ENCODE measurements at places on chromosomes 3 and 15.

GRCh38 chr3:115217678-115218451 is 70.8 kb upstream of the ZBTB20 start:
- no peak for DNase-seq

DNA sequence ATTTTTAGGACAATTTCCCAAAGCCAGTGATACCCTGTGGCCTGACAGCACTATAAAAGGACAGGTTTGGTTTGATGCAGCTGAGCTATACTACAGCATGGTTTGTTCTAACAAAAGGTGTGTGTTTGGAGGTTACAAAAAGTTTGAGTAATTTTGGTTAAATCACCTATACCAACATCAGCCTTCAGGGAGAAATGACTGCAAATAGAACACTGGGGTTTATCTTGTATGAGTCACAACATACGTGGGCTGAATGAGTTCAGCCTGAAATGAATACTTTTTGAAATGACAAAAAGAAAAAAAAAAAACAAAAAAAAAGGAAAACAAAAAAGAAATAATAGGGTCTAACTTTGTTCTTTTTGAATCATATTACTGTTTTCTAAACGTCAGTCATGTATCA is 345.7 kb downstream of the CNTN3 start:
- no peak for DNase-seq

DNA sequence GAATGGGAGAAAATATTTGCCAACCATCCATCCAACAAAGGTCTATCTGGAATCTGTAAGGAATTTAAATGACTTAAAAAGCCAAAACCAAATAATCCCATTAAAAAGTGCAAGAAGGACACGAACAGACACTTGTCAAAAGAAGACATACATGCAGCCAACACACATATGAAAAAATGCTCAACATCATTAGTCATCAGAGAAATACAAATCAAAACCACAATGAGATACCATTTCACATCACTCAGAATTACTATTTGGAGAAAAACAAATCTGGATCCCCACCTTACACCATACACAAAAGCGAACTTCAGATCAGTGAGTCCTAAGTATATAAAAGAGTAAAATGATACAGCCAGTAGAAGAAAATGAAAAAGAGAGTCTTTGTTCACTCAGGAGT is 58.6 kb upstream of the MNS1 start:
- no peak for DNase-seq

DNA sequence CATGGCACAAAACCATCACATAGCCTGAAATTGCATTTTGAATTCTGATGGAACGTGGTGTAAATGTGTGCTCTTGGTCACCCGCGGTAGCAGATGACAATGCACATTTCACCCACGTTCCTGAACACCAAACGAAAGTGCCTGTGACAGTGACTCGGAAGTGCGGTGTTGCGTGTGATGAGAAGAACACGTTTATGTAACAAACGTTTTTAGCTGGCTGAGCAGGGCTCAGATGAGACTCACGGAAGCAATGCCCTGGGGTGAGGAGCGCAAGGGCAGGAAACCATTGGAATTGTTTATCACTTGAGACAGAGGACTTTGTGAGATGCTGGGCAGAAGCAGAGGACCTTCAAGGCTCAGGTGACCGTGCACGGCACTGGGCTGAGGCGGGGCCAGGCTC is 449.2 kb upstream of the CFAP20DC start:
- DNase-seq = no peak

DNA sequence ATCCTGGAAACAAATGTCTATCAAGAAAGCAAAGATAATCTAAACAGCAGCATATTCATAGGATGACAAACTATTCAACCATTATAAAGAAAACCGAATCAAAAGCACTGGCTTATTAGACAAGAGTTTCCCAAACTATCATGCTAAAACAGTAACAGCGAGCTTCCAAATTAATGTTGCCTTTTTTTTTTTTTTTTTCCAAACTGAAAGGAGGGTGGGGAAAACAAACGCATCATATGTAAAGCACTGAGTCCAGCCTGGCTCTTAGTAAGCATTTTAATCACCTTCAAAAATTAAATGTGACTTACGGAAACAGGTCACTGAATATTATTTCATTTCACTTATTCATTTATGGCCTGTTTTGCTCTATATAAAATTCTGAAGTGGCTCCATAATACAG is 2.3 kb downstream of the TJP1 start:
- no peak for DNase-seq

DNA sequence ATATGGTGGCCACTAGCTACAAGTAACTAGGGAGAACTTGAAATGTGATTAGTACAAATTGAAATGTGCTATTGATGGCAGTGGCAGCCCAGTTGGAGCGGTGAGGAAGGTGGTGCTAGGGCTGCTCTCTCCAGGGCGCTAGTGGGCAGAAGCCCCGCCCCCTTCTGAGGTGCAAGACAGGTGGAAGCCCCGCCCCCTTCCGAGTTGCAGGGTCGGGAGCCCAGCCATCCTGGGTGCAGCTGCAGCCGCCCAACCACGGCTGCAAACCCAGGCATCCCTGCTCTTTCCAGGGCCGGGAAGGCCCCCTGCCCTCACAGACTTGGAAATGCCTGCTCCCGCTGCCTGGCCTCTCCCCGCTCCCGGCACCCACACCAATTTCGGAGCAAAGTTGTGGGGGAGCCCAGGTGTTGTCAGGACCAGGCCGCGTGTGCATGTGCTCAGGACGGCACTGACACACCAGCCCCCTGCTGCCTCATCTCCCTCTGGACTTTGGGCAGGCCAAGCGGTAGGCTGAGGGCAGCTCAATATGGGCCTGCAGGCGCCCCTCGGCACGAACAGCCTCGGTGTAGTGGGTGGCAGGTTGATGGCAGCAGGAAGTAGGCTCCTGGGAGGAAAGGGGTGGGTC is 10.0 kb downstream of the ATR start:
- DNase-seq = no peak

- DNase-seq = no peak
Observed at GRCh38 chr3:37686220-37686619, 175.5 kb upstream of the CTDSPL start.

GRCh38 chr3:79032686-79033318 is 735.0 kb downstream of the ROBO1 start:
- DNase-seq = no peak

- DNase-seq = no peak
Observed at GRCh38 chr3:98172621-98173020, 6.1 kb downstream of the OR5H15 start.

DNA sequence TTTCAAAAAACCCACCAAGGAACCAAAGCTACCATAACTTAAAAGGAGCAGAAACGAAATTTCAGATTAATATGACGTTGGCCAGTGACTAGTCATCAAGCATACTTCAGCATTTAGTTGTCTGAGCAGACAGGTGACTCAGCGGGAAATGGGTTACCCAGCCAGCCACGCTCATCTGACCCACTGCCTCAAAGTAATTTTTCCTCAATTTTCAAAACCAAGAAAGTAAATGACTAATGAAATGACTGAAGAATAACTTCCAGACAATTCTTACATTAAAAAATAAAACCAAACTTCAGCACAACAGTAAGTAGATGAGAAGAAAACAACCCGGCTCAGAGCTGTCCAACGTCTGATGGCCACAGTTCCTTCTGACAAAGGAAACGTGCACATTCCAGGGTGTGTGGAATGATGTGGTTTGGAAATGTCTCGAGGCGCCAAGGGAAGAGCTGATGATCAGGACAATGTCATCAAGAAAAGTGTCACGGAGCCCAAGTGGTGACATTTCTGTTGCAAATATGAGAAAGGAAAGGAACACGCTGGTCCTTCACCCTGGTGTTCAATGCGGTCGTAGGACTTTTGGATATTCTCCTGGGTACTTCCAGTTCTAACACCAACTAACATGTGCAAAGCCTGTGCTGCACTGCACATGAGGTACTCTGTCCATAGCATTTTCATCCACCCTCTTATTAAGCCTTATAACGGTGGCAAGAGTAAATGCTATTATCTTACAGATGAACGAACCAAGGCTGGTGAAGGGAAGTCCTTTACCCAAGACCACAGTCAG is 79.1 kb downstream of the FOXP1 start:
- DNase-seq = no peak

DNA sequence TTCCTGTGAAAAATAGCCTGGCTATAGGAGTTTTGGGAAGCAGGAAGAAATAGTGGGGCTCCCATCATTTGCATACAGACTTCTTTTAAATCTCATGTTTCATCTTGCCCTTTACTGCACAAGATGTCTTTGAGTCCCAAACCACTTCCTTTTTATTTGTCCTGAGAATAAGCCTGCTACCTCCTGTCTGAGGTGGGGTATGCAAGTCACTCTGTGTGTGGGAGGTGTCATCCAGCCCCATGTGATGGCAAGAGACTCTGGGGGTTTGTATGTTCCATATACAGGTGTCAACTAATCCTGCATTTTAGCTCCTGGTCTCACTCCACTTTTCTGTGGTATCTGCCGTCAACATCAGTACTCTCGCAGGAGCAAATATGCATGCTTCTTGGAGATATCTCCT is 102.0 kb downstream of the OTOL1 start:
- DNase-seq = no peak

DNA sequence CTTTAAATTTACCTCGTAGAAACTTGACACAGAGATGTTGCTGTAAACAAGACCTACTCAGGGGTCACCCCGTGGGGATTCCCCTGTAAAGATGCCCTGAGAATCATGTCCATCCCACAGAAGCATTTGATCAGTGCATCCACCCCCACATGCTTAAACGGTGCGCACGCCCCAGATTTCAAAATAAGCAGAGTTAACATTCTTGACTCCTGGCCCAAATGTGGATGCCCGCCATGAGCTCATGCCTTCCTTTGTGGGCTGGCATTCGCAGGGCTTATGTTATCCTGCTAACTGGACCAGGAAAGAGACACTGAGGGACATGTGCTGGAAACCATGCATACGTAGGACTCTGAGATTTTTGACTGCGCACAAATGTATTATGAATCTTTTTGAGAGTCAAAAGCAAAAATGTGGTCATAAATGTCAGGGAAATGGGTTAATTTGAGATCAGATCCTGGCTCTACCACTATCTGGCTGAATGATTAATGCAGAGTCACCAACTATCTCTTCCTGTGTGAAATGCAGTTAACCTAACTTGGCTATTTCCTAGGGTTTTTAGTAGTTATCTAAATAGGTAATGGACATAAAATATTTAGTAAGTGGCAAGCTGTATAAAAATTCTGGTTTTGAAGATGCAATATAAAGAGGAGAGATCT is 9.1 kb upstream of the TP63 start:
- no peak for DNase-seq

DNA sequence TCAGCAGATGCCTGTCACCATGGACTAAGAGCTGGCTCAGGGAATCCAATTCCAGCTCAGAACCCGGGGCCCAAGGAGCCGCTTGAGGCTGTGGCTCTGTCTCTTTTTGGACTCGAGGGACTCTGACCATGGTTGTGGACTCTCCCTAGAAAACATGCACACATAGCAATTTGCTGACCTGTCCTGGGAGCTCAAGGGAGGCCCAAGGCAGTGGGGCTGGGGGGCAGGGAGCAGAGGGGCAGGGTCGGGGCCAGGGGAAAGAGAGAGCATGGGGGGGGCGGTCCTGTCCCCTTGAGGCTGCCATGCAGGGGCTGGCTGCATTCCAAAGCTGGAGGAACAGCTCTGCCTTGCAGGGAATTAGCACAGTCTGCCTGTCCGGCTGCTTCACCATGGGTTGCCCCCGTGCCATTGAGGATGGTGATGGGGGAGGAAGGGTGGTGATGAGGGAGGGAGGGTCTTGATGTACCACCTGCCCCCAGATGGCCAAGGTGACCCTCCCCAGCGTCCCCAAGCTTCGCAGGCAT is 190.1 kb downstream of the GOLGA6L6 start:
- DNase-seq = peak; percentile 11

- DNase-seq = no peak
Observed at GRCh38 chr3:66502245-66502874, 1.5 kb upstream of the LRIG1 start.

DNA sequence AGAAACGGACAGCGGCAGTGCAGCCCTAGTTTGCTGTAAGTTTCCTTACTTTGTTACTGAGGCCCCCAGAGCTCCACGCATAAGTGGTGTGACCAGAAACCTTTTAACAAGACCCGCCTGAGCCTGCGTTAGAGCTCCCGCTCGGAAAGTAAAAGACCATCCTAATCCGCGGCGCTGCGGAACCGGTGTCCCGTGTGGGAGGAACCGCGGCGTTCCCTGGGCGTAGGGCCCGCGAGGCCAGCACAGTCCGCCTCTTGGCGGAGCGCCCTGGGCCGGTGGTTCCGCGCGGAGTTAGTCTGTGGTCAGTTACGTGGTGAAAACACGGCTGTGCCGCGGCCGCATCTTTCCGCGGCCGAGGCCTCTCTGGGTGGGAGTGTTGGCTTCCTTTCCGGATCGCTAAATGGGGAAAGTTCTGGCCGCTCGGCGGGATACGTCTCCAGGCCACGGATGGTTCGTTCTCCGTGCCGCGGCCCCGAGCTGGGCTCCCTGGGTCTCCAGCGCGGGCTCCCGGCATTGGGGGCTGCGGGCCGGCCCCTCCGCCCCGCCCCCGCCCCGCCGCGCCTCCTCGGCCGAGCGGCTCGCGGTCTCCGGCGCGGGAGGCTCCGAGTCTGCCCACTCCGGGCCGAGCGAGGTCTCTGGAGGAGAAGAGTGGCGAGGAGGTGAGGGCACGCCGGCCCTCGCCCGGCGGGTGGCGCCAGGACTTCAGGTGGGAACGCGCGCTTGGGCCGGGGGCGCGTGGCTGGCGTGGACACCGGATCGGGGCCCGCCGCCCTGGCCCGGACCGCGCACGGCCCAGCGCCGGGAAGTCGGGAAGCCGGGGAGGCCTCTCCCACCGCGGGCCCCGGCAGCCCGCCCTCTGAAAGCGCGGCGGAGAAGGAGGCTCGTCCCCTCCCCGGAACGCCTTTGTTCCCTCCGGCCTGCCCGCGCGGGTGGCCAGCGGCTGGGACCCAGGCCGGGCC is 754 bp downstream of the B3GNT5 start:
- DNase-seq = peak; percentile 38
